ENCODE measurements at places on chromosomes 5 and 9. TPM values are rescaled to one million over a fixed set of nuclear protein-coding genes. Genes with fewer than 3 reads are reported as not detected.

- no peak for DNase-seq
These were observed 103.5 kb upstream of the PTCH1 start for GRCh38 chr9:95620314-95620713.

GRCh38 chr9:35484406-35484805 is 5.5 kb upstream of the RUSC2 start:
- DNase-seq = no peak

Gene C9orf57
- not detected for total RNA-seq

Gene PDZD2
- total RNA-seq = 7.8 TPM

DNA sequence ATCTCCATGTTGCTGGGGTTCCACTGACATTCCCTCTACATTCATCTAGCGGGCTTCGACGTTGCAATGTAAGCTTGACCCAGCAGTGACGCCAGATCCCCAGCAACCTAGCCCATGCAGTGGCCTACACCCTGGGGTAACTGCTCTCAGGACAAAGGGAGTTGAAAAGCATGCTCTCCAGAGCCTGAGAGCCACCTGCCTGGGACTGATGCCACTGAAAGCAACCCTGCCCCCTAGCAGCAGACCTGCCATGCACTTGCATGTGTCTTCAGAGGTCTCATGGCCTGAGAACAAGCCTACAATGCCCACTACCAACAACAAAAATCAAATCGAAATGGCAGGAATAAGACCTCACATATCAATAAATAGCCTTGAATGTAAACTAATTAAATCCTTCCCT is 330.3 kb downstream of the TRIM36 start:
- DNase-seq = no peak

Gene GNA14
- 12.4 TPM for total RNA-seq

Gene AP3B1
- total RNA-seq = 53.2 TPM

Measured in ureter (tissue), 1 donor.